Germinal center (tissue), 1 donor: ENCODE measurements at places on chromosomes 4 and X.

- no peak for DNase-seq
These were observed 19.0 kb upstream of the PDE5A start for GRCh38 chr4:119647558-119647957.

- DNase-seq = no peak
These were observed 27.9 kb downstream of the TNIP2 start for GRCh38 chr4:2728221-2728620.

DNA sequence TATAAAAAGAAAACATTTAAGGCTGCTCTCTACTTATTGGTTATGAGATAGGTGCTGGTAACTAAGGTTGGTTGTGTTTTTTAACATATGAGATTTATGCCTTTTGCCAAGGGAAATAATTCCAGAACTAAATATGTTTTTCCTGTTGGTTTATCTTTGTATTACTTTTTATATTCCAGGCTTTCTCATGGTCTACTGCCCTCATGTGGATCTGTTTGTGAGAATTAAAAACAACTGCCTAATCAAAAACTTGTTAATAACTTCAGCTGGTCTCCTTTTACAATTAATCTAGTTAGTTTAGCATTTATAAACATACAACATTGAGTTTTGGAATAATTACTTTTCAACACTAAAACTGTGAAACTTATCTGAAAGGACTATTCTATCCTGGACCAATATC lies 1208.3 kb downstream of the ADGRL3 start:
- no peak for DNase-seq

- DNase-seq = peak; percentile 28
These were observed 40.5 kb upstream of the OGT start for GRCh38 chrX:71492231-71493065.

DNA sequence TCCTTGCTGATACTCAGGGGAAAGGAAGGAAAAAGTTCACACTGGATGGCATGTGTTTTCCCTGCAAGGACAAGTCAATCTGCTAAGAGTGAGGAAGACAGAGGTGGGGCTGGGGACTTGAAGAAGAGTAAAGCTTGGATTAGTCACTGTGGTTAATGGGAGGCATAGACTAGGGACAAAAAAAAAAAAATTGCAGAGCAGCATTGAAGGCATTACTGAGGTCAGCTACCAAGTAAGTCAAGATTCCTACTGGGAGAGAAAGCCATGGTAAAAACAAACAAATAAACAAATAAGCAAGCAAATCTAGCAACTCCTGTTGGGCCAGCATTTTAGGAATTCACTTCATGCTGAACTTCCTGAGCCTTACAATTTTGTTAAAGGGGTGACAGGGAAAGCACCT lies 58.2 kb upstream of the GPC4 start:
- DNase-seq = no peak
